Esophagus squamous epithelium (tissue), 5 donors: ENCODE measurements at places on chromosomes 4 and X.

DNA sequence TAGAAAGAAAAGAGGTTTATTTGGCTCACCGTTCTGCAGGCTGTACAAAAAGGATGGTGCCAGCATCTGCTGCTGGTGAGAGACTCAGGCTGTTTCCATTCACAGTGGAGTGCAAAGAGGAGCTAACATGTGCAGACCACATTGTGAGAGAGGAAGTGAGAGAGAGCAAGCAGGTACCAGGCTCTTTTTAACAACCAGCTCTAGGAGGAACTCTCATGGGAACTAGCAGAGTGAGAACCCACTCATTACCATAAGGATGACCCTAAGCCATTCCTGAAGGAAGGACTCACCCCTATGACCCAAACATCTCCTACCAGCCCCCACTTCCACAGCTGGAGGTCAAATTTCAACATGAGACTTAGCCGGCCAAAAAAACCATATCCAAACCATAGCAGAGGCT lies 158.6 kb upstream of the ADGRL3 start:
- no peaks in the 10 kb centered on the region for H3K27me3 ChIP-seq
- no peak for DNase-seq
- H3K27ac ChIP-seq = no peak overlapping the region
- H3K36me3 ChIP-seq = no peaks in the 10 kb centered on the region
- no peak overlapping the region for H3K4me3 ChIP-seq

GRCh38 chrX:49976682-49977197 lies 54.3 kb downstream of the CLCN5 start:
- no peak overlapping the region for H3K27ac ChIP-seq
- H3K4me1 ChIP-seq = no peaks in the 10 kb centered on the region
- no peak overlapping the region for H3K4me3 ChIP-seq
- no peak for DNase-seq

DNA sequence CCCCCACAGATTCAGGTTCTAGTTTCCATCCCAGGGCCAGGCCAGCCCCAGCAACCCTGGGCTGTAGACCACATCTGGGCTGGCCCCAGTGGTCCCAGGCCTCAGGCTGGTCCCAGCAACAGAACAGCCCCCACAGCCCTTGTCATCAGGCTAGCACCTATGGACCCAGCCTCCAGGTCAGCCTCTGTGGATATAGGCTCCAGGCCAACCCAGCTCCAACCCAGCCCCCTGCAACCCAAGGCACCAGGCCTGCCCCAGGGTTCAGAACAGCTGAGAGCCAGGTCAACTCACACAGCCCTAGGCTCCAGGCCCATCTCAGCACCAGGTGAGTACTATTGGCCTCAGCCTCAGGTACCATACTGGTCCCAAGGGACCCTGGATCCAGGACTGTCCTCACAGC lies 155.3 kb downstream of the PWWP3B start:
- DNase-seq = no peak
- no peaks in the 10 kb centered on the region for H3K36me3 ChIP-seq
- H3K27ac ChIP-seq = no peak overlapping the region
- no peaks in the 10 kb centered on the region for H3K4me1 ChIP-seq
- no peaks in the 10 kb centered on the region for H3K27me3 ChIP-seq
- no peak overlapping the region for H3K4me3 ChIP-seq

- no peak overlapping the region for H3K27ac ChIP-seq
- no peak for DNase-seq
- H3K36me3 ChIP-seq = no peaks in the 10 kb centered on the region
- H3K27me3 ChIP-seq = no peaks in the 10 kb centered on the region
- H3K4me1 ChIP-seq = no peaks in the 10 kb centered on the region
These were observed 577.5 kb downstream of the IQCM start for GRCh38 chr4:149238097-149238496.

DNA sequence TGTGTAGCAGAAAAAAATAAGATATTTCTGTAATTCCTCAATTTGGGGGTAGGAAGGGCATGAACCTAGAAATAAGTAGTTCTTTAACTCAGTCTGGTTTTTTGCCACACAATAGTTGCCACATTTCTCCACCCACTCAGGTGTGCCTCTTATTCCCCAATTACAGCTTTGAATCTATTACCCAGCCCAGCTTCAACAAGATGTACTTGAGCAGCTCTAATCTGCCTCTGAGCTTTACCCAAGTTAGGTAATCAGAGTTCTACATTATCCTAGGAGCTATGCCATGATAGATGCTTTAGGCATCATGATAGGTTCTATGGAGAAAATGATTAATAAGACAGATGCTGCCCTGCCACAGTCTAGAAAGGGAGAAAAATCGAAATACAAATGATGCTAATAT lies 117.4 kb upstream of the GPRIN3 start:
- no peak overlapping the region for H3K4me3 ChIP-seq
- no peak overlapping the region for H3K27ac ChIP-seq
- no peak for DNase-seq
- no peaks in the 10 kb centered on the region for H3K36me3 ChIP-seq
- H3K27me3 ChIP-seq = no peaks in the 10 kb centered on the region
- no peaks in the 10 kb centered on the region for H3K4me1 ChIP-seq

- no peak overlapping the region for H3K4me3 ChIP-seq
- no peaks in the 10 kb centered on the region for H3K36me3 ChIP-seq
- peaks cover 27% of the 10 kb centered on the region for H3K4me1 ChIP-seq
- H3K27me3 ChIP-seq = no peaks in the 10 kb centered on the region
- H3K27ac ChIP-seq = no peak overlapping the region
These were observed 48.0 kb upstream of the TRIM2 start for GRCh38 chr4:153156263-153156662.

- no peaks in the 10 kb centered on the region for H3K4me1 ChIP-seq
- H3K36me3 ChIP-seq = no peaks in the 10 kb centered on the region
- H3K4me3 ChIP-seq = no peak overlapping the region
- H3K27me3 ChIP-seq = no peaks in the 10 kb centered on the region
These were observed 261.8 kb downstream of the DCTD start for GRCh38 chr4:182655340-182655739.
